ENCODE measurements at places on chromosomes 4 and X.

GRCh38 chr4:24796620-24797019, 1.2 kb downstream of the SOD3 start:
- DNase-seq = no peak

DNA sequence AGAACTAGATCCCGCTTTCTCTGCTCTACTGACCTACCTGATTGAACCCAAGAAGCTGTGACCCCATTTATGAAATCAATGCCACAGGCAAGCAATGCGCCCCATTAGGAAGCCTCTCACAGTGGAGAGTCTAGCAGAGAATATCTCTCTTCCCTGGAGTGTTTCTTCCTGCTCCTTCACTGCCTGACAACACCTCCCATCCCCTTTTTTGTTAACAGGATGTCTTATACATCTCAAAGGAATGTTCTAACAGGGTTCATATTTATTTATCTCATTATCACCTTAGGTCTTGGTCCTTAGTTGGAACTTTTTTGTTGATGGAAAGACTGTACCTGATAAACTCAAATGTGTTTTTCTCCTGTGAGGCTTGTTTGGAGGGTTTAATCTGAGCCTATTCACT, 35.5 kb downstream of the SLIT2 start:
- no peak for DNase-seq

GRCh38 chr4:34861666-34862065, 1382.6 kb downstream of the ARAP2 start:
- DNase-seq = no peak

DNA sequence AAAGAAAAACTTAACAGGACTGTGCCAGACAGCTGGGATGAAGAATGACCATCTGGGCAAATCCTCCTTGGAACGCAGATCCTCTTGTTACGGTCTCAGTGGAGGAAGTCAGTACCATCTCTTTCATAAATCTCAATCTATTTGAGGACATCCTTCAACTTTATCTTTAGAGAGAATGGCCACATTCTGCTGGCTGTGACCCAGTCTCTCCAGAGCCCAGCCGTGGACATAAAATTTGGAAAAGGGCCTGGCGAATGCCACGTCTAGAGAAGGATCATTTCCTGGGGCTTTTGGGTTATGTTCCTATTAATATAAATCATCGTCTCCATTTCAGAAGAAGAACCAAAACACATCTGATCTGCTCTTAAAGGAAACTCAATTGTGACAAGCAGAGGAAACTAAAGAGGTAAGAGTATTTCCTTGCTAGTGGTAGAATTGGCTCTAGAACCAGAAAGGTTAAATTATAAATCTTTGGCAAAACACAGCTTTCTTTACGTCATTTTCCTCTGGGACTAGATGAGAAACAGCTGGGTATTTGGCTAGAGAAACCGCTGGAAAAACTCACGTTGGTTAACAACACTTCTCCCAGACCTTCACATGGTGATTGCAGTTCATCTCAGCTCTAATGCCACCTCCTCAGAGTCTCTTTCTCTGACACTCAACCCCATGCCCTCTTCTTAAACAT, 164.7 kb downstream of the CHIC2 start:
- no peak for DNase-seq

GRCh38 chr4:111879539-111879938, 265.7 kb upstream of the FAM241A start:
- DNase-seq = no peak

DNA sequence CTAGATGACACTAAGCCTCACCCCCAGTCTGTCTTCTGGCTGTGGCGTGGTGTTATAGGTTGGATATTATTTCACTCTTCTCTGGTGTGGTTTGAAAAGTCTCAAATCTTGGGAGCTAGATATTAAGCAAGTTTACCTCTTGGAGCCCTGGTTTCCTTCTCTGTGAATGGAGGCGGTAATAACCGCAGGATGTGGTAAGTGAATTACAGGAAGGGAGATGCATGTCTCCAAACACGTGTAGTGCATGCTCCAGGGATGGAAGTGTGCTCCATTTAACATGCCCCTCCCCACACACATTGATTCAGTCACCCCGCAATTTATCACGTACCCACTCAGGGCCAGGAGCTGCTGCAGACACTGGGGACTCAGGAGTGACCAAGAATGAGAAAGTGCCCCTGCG, 4.9 kb downstream of the ZNF275 start:
- no peak for DNase-seq

GRCh38 chrX:153190381-153190780, 11.3 kb downstream of the MAGEA1 start:
- DNase-seq = no peak

- peak; percentile 53 for DNase-seq
Measured at GRCh38 chr4:81913427-81913879, 441.7 kb upstream of the RASGEF1B start.

DNA sequence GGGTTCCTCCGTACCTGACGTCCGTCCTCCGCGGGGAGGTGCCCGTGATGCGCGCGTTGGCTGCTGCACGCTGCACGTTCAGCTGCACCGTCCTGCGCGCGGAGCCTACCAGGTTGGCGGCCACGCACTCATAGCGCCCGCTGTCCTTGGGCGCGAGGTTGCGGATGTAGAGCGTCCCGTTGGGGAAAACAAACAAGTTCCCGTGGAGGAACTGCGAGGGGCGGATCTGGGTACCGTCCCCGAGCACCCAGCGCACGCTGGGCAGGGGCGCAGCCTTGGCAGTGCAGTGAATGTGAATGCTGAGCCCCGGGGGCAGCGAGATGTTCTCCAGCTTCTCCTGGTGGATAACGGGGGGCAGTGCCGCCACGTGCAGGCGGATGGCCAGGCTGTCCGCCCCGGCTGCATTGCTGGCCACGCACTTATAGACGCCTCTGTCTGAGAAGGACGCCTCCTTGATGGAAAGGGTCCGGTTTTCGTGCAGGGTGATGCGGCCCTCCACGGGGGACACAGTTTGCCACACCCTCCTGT, 29.2 kb downstream of the MXRA5 start:
- no peak for DNase-seq

- DNase-seq = no peak
Measured at GRCh38 chr4:140635606-140636005, 66.8 kb upstream of the UCP1 start.

DNA sequence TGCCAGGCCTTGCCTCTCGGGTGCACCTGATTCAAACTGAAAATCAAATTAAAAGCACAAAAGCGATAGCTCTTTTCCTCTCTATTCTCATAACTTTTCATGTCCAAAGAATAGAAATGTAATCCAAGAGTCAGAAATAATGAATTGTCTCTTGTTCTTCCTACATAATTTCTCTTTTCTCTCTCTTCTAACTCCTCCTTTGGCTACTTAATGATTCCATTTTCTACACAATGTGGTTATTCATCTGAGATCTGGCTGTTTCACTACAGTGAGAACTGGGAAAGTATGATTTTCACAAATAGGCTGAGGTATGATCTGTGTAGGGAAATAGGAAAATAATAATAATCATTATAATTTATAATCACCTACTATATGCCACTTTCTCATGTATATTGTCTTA, 703.5 kb downstream of the PDHA2 start:
- DNase-seq = no peak

GRCh38 chrX:63561425-63561824, 210.3 kb upstream of the SPIN4 start:
- DNase-seq = no peak

DNA sequence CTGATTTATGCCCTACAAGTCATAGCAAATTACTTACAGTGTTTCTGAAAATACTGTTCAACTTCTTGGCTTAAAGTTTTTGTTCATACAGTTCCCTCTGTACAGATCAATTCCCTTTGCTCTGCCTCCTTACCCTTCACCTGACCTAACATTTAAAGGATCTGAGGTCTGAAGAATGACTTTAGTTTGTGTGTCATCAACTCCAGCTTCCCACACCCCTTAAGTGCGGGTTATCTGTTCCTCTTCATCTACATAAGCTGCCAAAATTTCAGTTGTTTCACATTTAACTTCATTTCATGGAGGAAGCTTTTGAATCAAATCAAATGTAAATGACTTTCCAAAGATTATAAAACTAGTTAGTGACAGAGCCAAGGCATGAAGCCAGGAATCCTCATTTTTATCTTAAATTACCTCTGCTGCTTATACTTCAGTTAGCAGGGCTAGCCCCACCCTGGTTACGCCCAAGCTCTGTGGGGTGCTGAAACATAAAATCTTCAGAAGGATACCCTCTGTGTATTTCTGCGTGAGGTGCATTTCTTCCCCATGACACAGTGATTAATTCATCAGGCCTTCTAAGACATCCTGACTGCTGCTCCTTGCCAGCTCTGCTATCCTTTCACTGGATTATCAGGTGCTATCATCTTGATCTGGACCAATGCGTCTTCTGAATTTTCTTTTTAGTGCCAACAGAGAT, 16.5 kb downstream of the CXCL1 start:
- DNase-seq = no peak

DNA sequence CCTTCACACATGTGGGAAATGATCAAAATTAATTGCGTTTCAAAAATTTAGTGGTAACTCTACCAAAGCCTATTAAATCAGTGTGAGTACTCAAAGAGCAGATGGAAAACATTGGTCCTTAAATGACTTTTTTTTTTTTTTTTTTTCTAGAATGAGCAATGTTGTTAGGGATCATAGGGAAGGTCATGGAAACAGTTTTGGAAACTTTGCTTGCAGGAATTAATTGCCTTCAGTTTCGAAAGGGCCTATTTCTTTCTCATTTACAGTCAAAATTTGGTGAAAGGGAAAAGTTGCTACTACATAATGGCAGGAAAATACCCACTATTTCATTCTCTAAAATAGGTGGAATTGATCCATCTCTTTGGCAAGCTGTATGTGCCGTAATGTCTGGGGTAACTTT, 160.9 kb downstream of the RTL9 start:
- DNase-seq = no peak

All from CD4-positive, alpha-beta T cell treated with Interleukin-21 for 1 hour (primary cell).